ENCODE measurements at places on chromosomes 12 and 14.

DNA sequence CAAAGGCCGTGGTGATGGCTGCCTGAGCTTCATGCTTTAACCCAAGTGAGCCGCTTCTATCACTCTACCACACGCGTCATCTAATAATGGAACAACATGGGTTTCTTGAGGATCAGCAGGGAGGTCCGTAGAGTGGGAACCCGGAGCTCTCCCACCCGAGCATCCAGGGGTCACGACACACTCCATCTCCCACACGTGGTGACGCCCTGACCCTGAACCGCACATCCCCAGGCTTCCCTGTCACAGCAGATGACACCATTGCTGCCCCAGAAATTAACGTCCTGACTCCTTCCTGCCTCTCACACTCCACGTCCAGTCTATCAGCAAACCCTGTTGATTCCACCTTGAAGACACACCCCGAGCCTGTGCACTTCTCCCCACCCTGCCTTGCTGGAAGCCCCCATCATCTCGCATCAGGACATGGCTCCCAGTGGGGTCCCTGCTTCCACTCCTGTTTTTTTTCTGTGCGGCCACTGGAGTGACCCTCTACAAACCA lies 163.2 kb downstream of the PIWIL1 start:
- DNase-seq = no peak

GRCh38 chr14:51118993-51119392 lies 24.1 kb upstream of the TRIM9 start:
- DNase-seq = no peak

GRCh38 chr12:121132601-121133481 lies at the start of gene P2RX7:
Gene P2RX7, plus strand, starts transcription at chr12:121132876. Its CDS starts 95 bp downstream, at chr12:121132971.
- peak; percentile 16 for DNase-seq

GRCh38 chr14:90956273-90956672 lies 104.2 kb downstream of the RPS6KA5 start:
- no peak for DNase-seq

- no peak for DNase-seq
Observed at GRCh38 chr14:61418746-61419145, 97.4 kb downstream of the PRKCH start.

DNA sequence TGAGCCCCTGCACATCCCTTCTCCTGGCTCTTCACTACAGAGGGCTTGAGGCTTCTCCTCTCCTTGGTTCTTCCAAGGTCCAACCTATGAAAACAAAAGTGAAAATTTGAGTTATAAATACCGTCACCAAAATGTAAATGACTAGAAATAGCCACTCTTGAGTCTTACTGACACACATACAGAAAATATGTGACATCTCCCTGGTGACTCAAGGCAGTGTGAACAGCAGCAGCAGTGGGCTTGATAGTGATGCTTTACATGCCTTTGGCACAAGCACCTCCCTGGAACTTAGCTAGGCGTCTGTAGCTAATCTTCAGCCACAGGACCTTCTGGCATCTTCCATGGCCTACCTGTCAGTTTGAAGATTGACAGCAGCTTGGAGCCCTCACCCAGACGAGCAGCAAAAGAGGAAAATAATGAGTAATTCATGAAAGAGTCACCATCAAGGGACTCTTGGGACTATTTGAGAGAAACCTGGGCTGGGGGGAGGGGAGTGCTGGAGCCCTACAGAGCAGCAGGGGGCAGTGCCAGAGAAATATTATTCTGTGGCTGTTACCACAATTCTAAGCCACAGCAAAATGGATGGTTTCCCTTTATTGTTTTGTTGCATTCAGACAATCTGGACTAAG lies 158.0 kb downstream of the KCNK10 start:
- no peak for DNase-seq

DNA sequence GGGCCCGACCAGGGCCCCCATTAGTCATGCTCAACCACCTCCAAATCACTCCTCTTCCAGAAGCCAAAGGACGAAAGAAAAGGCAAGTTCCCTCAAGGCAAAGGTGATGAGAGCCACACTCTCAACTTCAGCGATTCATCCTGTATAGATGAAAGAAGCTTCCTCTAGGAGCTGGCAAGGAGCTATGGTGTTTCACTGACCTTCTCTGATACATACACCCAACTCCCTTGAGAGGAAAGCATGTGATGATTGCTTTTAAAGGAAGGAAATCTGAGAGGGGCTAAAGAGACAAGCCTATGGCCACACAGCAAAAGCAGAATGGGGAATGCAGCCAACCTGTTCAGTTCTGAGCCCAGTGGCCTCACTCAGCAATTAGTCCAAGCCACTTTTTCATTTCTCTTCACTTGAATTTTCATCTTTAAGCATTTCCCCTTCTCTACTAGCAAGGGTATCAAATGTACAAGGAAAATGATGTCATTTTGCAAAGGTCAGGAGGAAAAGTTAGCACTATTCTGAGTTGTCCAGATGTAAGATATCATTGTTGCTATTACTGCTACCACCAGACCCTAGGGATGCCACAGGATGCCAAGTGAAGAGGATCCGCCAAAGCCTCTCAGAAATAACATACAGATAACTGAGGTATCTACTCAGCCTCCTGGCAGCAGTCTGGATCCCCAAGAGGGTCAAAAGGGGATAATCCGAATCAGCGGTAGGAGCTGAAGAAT lies 82.5 kb downstream of the MAP3K9 start:
- no peak for DNase-seq

GRCh38 chr12:32820376-32820931 lies 64.8 kb upstream of the YARS2 start:
- DNase-seq = no peak

DNA sequence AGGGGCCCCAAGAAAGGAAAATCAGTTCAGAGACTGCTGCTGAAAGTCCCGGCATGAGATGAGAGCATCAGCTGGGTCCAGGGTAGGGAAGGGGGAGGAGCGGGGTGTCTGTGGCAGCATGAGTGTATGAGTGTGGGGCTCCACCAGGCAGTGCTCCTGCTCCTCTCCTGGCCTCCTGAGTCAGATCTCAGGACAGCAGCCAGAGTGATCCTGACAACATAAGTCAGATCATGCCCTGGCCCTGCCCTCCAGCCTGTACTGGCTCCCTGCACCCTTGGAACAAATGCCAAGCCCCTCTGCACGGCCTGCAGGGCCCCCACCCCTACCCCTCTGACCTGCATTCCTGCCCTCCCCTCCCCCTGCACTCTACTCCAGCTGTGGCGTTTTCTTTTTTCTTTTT lies 24.2 kb upstream of the LRP1-AS start:
- DNase-seq = no peak

DNA sequence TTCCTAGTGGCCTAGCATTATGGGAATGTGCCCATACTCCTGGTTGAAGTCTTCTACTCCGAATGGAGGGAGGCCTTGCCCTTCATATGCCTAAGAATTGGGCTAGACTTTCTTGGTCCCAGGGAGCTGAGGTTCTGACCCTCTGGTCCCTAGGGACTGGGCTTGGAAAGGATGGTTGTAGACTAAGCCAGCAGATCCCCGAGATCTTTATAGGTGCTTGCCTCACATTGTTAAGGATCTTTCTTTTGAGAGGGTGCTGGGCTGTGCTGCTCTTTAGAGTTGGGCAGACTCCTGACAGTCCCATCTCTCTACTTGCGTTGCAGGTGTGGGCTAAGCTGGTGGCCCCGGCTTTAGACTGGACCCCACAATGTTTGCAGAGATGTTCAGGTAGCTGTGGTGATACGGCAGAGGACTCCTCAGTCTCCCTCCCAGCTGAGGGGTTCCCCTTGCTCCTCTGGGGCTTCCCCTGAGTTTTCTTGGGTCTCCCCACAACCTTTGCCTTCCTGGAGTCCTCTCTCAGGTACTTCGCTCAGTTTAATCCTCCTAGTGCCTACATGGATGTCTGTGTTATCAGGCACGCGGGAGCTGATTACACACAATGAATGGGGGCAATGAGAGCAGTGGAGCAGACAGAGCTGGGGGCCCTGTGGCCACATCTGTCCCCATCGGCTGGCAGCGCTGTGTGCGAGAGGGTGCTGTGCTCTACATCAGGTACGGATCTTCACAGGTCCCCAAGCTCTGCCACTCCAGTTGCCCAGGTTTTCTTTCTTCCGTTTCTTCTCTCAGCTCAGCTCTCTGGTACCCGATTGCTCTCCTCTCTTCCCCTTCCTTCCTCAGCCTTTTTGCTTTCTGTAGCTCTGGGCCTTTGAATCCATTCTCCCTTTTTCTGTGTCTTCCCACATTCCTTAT lies 1.3 kb downstream of the MBD6 start:
- DNase-seq = no peak

GRCh38 chr12:75208856-75209811 lies 505 bp downstream of the KCNC2 start:
- no peak for DNase-seq

DNA sequence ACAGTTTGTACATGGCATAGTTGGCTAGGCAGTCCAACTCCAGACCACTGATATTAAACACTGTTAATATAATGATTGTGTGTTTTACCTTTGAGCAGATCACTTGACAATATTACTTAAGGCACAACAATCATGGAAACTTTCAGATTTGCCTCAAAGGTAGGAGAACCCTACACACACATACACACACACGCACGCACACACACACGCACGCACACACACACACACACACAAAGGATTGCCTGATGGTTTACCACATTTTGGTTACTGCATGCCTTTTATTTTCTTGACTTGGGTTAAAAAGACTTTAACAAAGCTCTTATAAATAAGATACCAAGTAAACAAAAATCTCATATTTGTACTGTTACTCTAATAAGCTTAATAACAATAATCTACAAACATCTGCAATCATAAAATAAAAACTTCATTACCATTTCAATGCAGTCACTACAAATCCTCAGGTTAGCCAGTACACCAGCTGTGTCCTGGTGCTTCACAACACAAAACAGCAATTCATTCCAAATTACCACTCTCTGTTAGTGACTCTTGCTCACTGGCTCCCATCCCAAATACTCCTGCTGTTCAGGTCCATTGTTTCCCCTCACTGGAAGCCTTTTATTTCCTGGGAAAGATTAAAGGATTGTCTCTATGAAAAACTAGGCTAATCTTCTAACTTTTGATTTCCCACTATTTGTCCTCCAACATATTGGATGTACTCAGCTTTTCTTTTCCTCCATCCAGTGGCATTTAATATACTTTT lies 175.2 kb upstream of the ATP2B1 start:
- DNase-seq = no peak

DNA sequence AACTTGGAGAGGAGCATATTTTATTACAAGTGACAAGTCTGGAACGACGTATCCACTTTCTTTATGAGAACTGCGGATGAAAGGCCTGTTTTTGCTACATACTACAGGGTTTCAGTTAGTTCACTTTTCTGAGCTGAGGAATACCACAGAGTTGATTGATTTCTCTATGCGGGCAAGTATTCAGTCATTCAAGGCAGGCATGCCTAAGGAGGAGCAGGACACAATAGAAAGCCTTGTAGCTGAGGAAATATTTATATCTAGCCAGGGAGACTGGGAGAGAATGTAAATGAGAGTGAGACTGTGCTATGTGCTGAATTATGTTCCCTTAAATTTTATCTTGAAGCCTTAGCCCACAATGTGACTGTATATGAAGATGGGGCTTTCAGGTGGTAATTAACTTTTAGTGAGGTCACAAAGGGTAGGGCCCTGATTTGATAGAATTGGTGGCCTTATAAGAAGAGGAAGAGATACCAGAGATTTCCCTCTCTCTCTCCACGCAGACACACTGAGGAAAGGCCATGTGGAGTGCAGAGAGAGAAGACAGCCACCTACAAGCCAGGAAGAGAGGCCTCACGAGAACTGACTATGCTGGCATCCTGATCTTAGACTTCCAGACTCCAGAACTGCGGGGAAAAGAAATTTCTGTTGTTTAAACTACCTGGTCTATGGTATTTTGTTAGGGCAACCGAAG lies 459.0 kb upstream of the ATP2B1 start:
- DNase-seq = no peak

DNA sequence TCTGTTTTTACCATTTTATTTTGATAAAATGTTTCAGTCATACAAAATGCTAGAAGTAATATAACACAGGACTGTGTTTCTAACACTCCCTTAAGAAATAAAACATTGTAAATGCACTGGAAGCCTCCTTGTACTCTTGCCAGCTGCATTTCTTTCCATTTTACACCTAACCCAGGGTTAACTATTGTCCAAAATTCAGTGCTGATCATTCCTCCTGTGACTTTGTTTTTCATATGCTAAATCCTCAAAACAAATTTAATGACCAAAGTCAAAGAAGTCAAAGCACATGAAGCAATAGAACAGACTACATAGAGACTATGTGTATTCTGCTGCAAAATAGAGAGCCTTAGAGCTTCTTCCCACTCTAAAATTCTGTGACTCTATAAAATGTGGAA lies 420.3 kb upstream of the PRICKLE1 start:
- no peak for DNase-seq

GRCh38 chr12:86052921-86053320 lies 178.8 kb downstream of the NTS start:
- no peak for DNase-seq

- no peak for DNase-seq
Observed at GRCh38 chr14:52929192-52929807, 21.6 kb downstream of the FERMT2 start.

DNA sequence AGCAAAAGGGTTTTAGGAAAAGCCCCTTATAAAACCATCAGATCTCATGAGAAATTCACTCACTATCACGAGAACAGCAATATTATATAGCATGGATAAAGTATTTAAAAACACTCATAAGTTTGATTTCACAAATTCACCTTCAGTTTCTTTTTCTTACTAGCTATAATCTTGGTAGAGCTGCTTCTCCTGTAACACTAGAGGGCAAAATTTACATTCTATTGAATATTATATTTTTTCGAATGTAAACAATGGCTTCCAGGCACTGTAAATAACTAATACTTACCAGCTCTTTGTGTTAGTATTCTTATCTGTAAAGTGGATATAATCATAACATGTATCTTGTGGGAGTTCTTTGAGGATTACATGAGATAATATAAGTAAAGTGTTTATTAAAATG lies 259.6 kb downstream of the CCER1 start:
- no peak for DNase-seq

DNA sequence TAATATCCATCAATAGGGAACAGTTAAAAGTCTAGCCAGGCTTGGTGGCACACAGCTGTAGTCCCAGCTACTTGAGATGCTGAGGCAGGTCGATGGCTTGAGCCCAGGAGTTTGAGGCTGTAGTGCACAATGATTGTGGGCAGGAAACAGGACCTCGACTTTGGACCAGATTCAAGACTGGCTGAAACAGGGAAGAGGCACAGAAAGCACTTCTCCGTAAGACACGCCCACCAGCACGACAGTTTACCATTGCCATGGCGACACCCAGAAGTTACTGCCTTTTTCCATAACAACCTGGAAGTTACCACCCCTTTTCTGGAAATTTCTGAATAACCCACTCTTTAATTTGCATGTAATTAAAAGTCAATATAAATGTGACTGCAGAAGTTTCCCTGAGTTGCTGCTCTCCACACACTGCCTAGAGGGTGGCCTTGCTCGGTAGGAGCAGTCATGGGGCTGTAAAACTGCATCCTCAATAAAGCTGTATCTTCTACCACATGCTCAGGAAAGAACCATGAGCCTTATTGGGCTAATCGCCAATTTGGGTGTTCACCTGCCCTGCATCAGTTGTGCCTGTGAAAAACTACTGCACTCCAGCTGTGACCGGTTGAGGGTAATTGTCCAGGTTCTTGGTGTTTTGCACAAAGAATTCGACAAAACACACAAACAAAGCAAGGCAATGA lies 4.6 kb upstream of the LRRC23 start:
- DNase-seq = no peak

Measured in hematopoietic multipotent progenitor cell treated with erythropoietin and hydrocortisone succinate and interleukin-3 and kit ligand, for 17 days (in vitro differentiated cells).